ENCODE measurements at places on chromosomes 11 and 22.

GRCh38 chr22:46538814-46539160 lies 1.4 kb upstream of the CELSR1 start:
- no peak for DNase-seq

DNA sequence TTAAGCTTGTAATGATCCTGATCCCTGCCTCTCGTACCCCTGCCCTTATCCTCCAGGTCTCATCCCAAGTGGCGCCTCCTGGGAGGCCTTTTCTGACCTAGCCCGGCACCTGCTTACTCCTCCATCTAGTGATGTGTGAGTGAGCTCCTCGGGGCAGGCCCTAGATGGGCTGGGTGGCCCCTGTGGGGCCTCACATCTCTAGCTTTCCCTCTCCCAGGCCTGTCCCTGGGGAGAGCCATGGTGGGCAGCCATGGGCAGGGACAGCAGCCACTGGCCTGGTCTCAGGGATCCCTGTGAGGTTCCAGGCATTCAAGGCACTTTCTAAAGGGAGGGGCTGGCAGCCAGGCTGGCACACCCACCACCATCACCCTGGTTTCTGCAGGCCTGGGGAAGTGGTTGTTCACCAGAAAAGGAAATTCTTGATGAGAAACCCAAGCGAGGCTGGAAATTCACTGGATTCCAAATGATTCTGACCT lies 27.9 kb downstream of the GNAZ start:
- DNase-seq, result no peak

DNA sequence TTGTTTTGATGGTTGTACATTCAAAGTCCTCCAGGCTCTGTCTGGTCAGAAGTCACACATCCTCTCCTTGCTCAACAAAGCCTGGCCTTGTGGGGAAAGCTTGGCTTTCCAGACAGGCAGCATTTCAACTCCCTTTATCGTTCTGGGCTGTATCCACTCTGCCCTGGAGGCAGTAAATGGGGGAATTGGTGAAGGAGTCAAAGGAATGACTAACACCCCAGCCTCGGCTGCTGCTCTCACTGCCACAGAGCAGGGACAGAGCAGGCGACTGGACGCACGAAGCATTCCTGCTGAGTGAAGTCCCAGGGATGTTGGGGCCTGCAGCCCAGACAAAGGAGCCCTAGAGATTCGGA lies 52.8 kb downstream of the WNT11 start:
- DNase-seq, result no peak

GRCh38 chr11:118807800-118808778 lies 17.1 kb upstream of the DDX6 start:
- DNase-seq, result no peak

DNA sequence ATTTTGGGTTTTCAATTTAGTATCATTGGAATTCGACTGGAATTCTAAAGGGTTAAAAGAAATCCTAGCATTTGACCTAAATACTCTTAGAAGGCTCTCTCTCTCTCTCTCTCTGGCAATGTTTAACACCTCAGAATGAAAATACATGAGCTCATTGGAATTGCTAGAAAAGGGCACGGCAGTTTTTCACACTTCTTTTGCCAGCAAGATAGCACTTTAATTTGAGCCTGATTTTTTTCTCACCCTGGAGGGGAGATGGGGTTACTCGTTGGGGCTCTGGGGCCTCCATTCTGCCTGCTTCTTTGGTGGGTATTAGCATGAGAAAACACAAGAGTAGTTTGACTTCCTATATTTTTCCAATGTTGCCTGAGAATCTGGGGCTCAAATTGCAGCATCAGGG lies 22.8 kb upstream of the CLMP start:
- DNase-seq, result no peak

All from HuH-7 (cell line).